Muscle of back (tissue), 13 donors: ENCODE measurements at places on chromosomes 5 and 9.

GRCh38 chr9:115756736-115757135, 396.9 kb upstream of the PAPPA start:
- no peak for DNase-seq

GRCh38 chr9:22103685-22104575, 94.8 kb upstream of the CDKN2B start:
- DNase-seq = no peak

- no peak for DNase-seq
Observed at GRCh38 chr5:3827624-3828023, 232.0 kb downstream of the IRX1 start.

GRCh38 chr9:83218411-83219090, 155.6 kb upstream of the RASEF start:
- DNase-seq = no peak

DNA sequence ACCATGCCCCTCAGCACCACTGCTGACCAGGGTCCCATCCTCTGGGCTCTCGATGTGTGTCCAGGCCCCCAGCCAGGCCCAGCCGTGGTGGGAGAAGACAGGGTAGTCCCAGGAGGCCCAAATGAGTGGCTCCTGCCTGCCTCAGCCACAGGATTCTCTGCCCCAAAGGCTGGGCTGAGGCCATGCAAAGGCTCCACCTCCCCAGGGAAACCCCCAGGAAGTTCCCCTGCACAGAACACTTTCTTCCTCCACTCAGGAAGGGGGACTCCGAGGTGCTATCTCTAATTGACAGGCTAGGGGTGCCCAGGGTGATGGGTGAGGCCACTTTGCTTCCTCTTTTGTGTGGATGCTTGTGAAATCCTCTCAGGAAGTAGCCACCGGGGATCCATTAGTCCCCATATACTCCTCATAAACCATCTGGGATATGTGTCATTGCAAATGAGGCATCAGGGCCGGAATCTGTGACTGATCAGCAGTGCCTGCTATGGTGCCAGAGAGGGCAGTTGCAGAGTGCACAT, 23.1 kb upstream of the TDRD7 start:
- DNase-seq = no peak

- no peak for DNase-seq
Observed at GRCh38 chr5:16411741-16412455, 53.7 kb downstream of the ZNF622 start.

DNA sequence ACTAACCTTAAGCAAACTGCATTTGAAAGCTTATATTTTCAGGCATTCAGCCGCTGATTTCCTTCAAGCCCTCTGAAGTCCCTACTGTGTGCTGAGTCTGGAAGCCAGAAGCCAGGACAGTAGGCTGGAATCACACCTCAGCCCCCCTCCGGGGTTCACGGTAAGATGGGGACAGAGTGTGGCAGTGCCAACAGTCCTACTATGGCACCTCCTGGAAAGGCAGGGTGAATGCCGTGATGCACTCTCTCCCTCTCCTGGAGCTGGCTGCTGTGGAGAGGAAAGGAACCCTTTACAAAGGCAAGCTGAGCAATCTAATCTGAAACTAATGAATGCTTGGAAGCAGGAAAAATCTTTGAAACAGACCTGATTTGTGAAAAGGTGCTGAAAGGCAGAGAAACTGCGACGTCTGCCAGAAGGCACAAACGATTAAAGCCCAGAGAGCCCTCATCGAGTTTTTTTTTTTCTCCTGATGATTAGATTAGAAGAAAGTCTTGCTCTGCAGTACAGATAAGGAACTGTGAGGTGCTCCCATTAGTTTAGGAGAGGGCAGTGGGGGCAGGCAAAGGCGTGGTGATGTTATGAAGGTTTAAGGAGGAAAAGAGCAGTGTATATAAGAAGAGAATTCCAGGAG, 21.0 kb downstream of the ANKH start:
- no peak for DNase-seq

DNA sequence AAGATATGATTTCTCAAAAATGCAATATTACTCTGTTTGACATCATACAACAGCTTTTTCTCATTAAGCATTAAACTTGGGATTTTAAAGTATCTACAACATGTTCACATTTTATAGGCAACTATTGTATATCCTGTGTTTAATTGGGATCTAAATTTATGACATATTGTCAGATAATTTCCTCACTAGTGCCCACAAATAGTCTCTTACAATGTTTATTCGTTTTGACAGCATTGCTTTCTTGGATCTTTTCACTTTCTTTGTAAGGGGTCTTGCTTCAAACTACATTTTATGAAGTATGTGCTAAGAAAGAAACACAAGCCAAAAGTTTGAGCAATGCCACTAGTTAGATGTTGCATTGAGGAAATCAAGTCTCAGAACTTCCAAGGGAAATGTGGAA, 285.1 kb downstream of the TMEM167A start:
- no peak for DNase-seq

GRCh38 chr9:76336027-76336426, 58.2 kb downstream of the RFK start:
- no peak for DNase-seq

DNA sequence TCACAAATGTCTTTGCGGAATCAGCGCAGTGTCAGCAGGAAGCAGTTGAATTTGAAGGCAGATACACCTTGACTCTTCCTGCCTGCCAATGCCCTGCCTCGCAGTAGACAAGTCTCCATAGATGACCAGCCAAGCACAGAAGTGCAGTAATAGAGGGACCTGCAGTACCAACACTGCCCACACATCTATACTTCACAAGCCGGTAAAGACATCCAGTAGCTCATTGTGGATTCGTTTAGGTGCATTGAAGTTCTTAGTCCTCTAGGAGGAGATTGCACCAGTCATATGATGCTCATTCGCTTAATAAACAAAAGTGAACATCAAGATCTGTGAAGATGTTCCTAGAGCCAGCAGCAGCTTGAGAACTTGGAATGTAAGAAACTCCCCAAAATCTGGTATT, 7.1 kb upstream of the IFNA2 start:
- DNase-seq = no peak

DNA sequence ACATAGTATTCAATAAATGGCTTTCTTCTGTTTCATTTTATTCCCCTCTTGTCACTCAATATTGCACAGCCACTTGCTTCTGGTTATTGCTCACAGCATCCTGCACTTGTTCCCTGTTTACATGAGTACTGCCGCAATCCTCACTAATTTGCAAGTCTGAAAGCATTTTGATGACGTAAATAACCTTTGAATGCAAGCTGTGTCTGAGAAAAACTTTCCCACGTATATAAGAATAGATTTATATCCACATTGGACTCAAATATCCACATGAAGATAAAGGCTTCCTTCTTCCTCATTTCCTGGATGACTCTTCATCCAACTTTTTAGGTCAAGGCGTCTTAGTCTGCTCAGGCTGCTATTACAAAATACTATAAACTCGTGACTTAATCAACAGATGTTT, 88.2 kb upstream of the DAP start:
- DNase-seq = no peak
